Memory B cell (primary cell): ENCODE measurements at places on chromosomes 16 and 17.

DNA sequence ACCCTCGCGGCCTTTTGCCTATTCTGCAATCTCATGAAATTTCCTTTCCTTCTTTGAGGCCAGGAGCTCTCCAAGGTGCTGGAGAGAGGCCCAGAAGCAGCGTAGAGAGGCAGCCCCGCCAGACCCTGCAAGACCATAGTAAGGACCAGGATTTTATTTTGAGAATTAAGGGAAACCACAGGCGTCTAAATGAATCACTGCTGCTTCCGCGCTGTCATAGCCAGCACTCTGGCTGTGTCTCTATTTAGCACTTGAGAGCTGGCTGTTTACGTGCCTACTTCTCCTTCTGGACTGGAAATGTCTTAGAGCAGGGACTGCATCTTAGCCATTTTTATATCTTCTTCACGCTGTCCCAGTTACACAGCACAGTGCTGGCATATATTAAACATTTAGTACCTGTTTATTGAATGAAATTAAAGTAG, 37.6 kb upstream of the PIRT start:
- no peak for DNase-seq

GRCh38 chr17:4005296-4006164, 41.3 kb upstream of the ATP2A3 start:
- no peak for DNase-seq

DNA sequence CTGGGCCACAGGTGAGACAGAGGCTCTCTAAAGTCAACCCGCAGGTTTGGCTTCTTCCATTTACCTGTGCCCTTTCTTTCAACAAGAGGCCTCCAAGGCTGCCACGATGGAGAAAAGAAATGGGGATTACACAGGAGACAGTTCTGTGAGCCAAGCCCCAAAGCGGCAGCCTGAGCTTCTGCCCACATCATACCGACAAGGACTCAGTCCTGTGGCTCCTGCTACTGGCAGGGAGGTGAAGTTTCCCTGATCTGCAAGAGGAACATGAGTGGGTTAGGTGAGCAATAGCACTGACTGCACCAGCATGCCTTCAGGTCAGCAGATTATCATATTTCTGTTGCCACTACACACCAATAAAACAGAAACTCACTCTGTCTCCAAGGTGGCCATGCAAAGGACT, 800.0 kb downstream of the KCNJ18 start:
- DNase-seq = no peak

DNA sequence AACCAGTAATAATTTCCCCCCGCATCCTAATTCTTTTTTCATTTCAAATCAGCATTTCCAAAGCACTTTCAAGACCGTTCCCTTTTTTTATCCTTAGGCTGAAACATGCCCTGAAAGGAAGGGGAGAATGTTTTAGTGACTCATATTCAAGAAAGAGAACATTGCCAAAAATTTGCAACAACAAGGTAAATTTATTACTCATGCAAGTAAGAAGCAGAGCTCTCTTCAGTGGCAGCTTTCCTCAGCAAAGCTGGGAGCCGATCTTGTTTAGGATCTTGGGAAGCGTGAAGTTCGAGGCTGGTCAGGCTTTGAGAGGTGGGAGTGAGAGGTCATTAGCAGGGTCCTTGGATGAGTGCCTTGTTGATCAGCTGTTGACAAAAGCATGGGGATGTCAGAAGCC, 129.5 kb downstream of the PRKCA start:
- no peak for DNase-seq

DNA sequence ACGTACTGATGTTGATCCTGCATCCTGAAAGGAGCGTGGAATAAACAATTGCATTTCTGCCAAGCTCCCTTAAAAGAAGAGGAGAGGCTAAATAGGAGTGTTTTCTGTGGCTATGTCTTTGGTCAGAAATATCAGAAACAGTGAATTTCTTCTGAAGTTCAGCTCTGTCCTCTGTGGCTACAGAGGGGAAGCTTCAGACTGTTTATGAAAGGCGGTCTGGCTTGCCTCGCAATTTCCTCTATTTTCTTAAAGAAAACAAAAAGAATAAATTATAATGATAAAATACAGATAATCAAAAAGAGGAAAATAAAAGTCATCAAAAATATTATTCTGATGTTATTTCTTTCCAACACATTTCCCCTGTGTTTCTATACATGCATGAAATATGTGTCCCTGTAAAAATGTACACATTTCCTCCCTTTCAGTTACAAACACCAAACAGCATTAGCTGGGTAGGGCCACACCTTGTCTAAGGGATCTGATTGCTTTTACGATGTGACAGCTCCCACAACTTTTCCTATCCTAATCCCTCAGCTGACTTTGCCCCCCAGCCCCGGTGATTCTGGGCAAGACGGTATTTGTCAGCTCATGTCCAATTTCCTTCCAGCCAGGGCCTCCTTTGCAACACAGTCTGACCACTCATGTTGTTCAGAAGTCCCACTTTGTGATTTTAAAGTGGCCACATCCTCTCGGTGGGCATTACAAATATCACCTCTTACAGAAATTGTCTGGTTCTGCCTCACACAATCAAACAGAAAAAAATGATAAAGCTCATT, 439.0 kb downstream of the HS3ST3B1 start:
- DNase-seq = no peak

DNA sequence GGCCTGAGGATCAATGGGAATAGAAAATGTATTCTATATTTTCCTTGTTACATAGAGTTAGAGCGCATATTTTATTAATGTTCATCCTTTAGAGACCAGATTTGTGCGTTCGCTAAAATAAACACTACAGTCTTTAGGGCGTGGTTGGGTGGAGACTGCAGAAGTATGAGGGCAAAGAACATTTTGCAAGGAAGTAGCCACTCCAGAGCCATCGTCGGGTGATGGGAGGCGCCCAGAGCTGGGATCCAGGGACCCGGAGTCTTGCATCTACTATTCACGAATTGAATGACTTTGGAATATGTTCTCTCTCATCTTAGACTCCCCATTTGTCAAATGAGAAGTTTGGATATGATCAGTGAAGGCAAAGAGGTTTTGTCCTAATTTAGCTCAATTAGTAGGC, 154.2 kb upstream of the IRX6 start:
- DNase-seq = no peak

GRCh38 chr17:8494506-8495111, 58.9 kb downstream of the NDEL1 start:
- no peak for DNase-seq

DNA sequence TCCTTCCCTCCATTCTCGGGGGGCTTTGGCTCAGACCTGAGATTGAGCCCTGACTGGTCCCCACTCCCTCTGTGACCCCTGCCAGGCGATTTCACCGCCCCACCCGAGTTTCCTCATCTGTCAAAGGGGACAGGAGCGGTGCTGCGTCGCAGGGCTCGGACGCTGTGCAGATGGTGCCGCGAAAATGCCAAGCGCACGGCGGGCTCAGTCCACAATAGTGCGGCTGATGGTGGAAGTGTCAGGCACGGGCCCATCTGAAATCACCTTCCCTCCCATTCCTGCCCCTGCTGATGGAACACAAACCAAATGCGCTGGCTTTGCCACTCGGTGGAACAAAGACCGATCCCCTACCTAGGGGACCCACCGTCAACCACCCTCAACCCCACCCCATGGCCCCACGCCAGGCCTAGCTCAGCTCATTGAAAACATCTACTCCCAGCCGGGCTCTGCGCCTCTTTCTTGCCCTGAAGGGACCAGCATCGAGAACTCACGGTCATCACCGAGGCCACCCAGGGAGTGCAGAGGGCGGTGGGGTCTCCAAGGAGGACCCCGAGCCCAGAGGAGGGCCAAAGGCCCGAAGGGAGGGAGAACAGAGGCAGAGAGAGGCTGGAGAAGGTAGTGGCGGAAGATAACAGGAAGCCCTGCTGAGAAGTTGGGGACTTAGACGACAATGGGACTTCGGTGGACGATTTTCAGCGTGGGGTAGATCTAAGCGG, 1.4 kb downstream of the CARHSP1 start:
- no peak for DNase-seq

DNA sequence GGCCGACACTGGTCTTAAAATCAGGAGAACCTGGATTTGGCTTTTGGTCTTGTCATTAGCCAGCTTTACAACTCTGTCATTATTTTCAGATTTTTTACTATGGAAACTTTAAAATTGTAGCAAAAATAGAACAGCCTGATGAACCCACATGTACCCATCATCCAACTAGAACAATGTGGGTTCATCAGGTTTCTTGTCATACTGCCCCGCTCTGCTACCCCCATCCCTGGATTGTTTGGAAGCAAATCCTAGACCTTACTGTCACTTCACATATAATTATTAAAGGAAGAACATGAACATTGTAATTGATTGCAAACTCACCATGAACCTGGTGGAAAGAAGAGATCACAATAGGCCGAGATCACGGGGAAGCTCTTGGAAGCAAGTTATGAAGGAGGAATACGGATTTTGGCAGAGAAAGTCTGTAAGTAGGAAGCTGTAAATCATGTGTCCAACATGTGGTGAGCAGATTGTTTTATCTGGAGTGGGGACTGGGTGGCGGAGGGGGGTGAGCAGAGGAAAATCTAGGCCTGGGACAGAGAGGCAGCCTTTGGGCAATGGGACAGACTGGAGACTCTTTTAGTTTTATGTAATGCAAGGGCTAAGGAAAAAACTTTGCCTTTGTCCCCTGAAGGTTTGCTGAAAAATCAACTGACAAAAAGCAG, 67.0 kb downstream of the PITPNC1 start:
- no peak for DNase-seq

GRCh38 chr17:51652529-51652928, 392.2 kb downstream of the UTP18 start:
- DNase-seq = no peak

GRCh38 chr16:73846007-73846330, 450.6 kb upstream of the PSMD7 start:
- DNase-seq = no peak

GRCh38 chr16:285146-286055, 2.4 kb downstream of the PDIA2 start:
- DNase-seq = no peak
